Heart left ventricle (tissue), 16 donors: ENCODE measurements at places on chromosomes 2 and 18. TPM values are rescaled to one million over a fixed set of nuclear protein-coding genes. Genes with fewer than 3 reads are reported as not detected.

GRCh38 chr2:158463496-158464095 lies 6.8 kb downstream of the PKP4 start:
- DNase-seq, result no peak

- DNase-seq, result no peak
These were observed 245.5 kb upstream of the KCNJ3 start for GRCh38 chr2:154452906-154453493.

GRCh38 chr2:26590980-26591618 lies 50.1 kb downstream of the CIB4 start:
- no peak for DNase-seq

DNA sequence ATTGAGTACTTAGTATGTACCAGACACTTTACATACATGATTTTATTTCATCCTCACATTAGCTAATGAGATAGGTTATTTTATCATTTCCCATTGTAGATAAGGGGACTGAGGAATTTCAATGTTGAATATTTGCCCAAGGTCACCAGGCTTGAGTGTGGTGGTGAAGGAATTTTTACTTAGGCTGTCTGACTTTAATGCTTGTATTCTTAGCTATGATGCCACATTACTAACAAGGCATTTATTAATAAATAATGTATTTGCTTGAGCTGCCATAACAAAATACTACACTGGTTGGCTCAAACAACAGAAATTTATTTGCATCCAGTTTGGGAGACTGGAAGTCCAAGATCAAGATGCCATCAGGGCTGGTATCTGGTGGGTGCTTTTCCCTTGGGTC lies 250.9 kb downstream of the GPD2 start:
- DNase-seq, result no peak

DNA sequence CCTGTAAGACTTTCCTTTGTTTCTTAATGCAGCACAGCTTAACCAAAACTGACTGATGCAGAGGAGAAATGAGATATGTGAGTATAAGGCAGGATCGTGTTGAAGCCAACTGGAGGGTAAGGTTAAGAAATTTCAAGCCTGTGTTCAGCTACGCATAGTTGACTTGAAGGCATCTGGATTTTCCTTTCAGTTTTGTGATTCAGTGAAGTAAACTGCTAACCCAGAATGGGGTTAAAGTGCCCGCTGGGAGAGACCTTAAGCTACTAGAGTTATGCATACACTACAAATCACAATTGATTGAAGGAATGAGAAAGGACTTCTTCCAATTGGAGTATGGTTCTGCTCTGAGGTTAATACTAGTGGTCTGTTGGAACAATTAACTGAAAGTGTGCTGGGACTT lies 22.6 kb downstream of the THSD7B start:
- no peak for DNase-seq

- DNase-seq, result no peak
These were observed 72.2 kb upstream of the TMEM17 start for GRCh38 chr2:62577994-62578781.

- DNase-seq, result no peak
These were observed 69.6 kb upstream of the FAM237A start for GRCh38 chr2:206572725-206573124.

TMEM37 gene
- 0.88 TPM for polyA plus RNA-seq

GAL3ST2 gene
- not detected for polyA plus RNA-seq

ZNF396 gene
- polyA plus RNA-seq, result 0.19 TPM

ALPG gene
- polyA plus RNA-seq, result not detected

SERPINB4 gene
- 0.85 TPM for polyA plus RNA-seq
